ENCODE measurements at places on chromosomes 7 and 10. TPM values are rescaled to one million over a fixed set of nuclear protein-coding genes. Genes with fewer than 3 reads are reported as not detected.

ACBD7 gene
- 0.74 TPM for total RNA-seq

HYAL4 gene
- total RNA-seq, result 0.21 TPM

CALD1 gene
- 94.7 TPM for total RNA-seq

DRGX gene
- not detected for total RNA-seq

NEUROD6 gene
- not detected for total RNA-seq

CCM2 gene
- total RNA-seq, result 44.0 TPM

CLDN4 gene
- 126 TPM for total RNA-seq

All from airway epithelial cell (primary cell).